ENCODE measurements at places on chromosomes 6 and 20.

DNA sequence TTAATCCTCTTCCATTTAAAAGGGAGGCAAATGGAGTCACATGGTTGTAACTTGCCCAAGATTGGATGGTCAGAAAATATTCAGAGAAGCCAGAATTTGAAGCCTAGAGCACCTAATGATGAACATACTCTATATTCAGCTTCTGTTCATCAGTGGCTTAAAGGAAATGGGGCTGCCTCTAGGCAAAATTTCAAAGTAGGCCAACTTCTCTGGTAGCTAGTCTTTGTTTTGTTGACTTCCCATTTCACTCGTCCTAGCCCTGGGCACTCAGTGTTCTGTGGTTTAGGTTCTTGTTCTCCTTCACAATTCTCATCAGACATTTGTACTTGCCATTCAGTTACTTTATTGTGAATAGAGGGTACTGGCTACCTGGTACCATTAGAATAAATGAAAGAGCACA lies 13.2 kb downstream of the MAP3K7 start:
- no peak for DNase-seq

GRCh38 chr20:62873280-62873679 lies 11.7 kb upstream of the TCFL5 start:
- DNase-seq, result no peak

- DNase-seq, result no peak
Measured at GRCh38 chr6:143501851-143502250, 9.7 kb downstream of the FUCA2 start.

DNA sequence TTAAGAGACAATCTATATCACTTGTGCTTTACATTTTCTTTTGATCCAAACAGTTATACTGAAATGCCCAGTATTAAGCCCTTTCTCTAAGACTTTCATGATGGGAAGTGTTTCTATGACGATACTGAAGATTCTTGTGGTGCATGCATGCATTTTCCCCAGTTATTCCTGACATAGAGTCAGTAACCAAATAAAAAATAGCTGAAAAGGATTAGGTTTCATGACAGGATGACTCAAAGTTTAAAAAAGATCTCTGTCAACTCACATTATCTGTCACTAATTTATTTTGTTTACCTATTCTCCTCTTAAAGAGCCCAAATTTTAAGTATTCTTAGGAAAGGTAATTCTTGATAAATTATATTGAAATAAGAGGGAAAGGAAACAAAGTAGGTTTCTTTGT lies 98.4 kb downstream of the SESN1 start:
- DNase-seq, result no peak

DNA sequence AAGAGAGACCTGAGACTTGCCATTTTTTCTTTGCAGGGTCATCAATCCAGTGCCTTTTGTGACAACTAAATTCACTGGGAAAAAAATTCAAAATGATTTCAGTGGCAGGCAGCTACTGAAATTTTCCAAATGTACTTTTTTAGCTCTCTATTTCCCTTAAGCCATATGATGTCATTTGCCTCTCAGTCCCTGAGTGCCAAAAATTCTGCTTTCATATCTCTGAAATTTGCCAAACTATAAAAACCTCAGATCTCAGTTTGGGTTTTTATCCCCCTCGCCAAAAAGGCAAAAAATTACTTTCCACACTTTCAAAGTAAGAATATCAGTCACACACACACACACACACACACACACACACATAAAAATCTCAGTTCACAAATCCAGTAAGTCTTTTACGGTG lies 651.3 kb upstream of the ARID1B start:
- DNase-seq, result no peak

GRCh38 chr20:2691127-2691526 lies 1.5 kb upstream of the EBF4 start:
- no peak for DNase-seq

DNA sequence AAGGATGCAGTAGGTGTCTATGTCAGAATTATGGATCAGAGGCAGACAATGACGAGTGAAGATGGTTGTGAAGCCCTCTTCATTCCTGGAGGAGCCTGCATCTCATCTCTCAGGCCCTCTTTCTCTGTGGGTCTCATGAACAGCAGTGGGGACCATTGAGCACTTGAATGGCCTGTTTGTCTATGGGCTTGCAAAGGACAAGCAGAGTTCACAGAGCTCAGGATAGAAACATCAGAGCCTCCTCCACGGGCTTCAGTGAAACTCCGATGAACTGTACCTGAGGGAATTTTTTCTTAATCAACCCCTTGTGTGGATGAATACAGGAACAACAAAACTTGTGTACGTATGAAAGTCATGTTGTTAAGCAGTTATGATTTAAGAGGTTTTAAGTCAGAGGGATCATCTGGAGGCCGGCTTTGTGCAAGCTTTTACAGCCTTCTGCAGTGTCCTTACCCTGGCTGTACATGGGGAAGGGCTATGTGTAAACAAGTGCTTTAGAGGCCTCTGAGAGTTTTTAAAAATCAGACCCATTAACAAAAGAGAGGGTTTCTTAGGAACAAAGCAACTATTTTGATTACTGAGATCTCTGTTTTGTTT lies 29.7 kb upstream of the PI16 start:
- DNase-seq, result peak; percentile 54

All from globus pallidus (tissue), 1 donor.